Umbilical cord (tissue), 2 donors: ENCODE measurements at places on chromosomes 11 and 22.

GRCh38 chr22:19688301-19689290, 25.7 kb upstream of the SEPTIN5 start:
- no peak for DNase-seq

- no peak for DNase-seq
Measured at GRCh38 chr11:88536616-88537265, 199.2 kb upstream of the CTSC start.

DNA sequence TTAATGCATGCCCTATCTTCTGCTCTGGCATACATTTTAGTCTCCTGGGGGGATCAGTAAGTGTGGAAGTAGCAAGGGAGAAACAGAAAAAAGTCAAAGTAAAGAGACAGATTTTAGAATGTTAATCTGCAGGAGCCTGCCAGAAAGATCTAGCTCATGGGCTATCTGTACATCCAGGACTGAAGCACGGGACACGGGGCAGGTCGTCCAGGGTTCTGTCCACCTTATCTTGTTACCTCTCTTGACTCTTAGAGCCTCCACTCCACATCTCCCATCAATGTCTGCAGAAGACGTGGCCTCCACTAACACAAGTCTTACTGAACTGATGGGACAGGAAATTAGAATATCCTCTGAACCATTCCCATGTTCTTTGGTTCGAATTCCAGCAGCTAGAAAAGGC, 1.7 kb upstream of the SLC43A3 start:
- no peak for DNase-seq

- peak; percentile 67 for DNase-seq
Measured at GRCh38 chr11:45665206-45665932, at the start of gene CHST1. Gene CHST1 (minus strand): TSS chr11:45665622. CDS start chr11:45650923, 14,699 bp downstream.

DNA sequence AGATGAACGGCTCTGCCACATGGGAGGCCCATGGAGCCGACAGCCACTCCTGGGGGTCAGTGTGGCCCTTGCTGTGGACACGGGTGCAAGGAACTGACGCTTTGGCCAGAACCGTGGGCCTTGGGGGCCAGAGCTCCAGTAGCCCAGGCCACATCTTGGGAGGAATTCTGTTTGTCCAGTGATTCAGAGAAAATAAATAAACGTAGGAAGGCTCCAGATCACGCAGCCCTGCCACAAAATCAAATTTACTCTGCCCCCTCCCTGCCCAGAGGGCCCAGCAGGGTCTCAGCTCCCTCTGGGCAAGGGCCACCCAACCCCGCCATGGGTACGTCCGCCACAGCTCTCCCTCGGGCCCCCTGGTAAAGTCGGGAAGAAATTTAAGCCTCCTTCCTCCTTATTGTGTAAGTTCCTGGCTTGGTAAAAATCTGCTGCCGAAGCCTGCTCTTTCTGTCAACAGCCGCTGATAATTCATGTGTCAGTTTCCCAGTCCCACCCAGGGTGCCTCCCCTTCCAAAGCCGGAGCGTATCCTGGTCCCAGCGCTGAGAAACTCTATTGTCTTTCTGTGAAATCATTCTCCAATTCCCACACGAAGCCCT, 6.9 kb upstream of the MUC5AC start:
- DNase-seq = peak; percentile 9

GRCh38 chr11:103773059-103773458, 263.4 kb upstream of the DDI1 start:
- no peak for DNase-seq

DNA sequence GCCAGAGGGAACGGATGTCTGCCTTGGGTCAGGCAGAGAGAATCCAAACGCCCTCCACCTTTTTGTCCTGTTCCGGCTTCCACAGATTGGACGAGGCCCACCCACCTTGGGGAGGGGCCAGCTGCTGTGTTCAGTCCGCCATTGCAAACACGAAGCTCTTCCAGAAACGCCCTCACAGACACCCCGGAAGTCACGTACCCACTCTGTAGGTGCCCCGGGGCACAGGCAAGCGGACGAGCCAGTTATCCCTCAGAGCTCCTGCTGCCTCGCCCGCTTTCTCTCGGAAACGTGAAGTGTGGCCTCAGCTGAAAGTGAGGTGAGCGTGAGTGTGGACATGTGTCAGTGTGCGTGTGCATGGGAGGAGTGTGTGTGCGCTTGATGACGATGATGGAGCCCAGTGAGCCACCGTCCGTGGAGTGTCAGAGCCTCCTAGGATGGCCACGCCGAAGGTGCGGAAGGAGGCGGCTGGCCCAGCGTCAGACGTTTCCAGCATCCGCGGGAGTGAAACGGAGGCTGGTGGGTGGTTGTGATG, 869.2 kb downstream of the TBC1D22A start:
- no peak for DNase-seq
